Psoas muscle (tissue), 8 donors: ENCODE measurements at places on chromosomes 2 and 18.

DNA sequence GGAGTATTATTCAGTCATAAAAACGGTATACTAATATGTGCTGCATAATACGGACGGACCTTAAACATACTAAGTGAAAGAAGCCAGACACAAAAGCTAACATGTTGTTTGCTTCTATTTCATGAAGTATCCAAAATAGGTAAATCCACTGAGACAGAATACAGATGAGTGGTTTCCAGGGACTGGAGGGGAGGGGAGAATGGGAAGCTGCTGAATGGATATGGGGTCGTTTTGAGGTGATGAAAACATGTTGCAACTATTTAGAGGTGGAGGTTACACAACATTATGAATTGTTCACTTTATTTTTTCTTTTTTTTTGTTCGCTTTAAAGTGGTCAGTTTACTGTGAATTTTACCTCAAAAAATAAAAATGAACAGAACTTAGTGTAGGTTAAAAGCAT lies 52.9 kb downstream of the RAB10 start:
- DNase-seq = no peak

- no peak for DNase-seq
Measured at GRCh38 chr2:221518201-221518934, 53.7 kb downstream of the EPHA4 start.

DNA sequence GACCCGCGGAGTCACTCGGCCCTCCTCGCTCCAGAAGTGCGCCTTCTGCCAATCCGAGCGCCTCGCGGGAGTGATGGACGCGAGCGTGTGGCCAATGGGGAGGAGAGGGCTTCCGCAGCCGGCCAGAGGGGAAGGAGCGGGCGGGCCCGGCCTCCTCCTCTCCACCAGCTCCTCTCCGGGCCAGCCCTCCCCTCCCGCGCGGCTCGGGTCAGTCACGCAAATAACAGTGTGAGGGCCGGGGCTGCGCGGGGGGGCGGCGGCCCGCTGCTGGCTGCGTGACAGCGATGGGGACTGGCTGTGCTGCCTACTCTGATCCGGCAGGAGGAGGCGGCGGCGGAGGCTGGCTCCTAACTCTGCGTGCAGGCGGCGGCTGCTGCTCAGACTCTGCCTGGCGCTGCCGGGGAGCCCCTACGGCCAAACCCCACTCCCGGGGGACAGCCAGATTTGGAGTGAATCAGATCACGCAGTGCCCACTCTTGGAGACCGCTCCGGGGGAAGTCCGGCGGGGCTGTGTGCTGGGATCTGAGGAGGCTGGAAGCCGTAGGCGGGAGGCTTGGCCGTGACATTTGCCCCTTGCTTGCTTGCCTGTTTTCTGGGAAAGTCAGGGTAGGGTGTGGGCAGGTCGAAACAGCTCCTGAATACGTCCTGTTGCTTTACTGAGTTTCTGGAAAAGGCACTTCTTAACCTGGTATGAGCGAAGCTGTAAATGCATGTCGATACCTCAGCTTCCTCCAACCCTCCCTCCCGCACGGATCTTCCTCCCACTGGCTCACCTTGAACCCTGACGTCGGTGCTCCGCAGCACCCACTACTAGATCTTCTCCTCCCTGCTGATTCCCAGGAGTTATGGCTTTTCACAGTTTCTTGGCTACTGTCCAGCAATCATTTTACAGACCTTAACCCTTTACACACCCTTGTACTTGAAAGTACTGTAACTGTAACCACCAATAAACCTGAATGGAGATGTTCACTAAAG lies 97.9 kb upstream of the SERTAD2 start:
- DNase-seq = no peak

- no peak for DNase-seq
Measured at GRCh38 chr2:136917411-136917881, 152.1 kb downstream of the THSD7B start.

GRCh38 chr18:7908681-7909299 lies 341.7 kb downstream of the PTPRM start:
- no peak for DNase-seq

DNA sequence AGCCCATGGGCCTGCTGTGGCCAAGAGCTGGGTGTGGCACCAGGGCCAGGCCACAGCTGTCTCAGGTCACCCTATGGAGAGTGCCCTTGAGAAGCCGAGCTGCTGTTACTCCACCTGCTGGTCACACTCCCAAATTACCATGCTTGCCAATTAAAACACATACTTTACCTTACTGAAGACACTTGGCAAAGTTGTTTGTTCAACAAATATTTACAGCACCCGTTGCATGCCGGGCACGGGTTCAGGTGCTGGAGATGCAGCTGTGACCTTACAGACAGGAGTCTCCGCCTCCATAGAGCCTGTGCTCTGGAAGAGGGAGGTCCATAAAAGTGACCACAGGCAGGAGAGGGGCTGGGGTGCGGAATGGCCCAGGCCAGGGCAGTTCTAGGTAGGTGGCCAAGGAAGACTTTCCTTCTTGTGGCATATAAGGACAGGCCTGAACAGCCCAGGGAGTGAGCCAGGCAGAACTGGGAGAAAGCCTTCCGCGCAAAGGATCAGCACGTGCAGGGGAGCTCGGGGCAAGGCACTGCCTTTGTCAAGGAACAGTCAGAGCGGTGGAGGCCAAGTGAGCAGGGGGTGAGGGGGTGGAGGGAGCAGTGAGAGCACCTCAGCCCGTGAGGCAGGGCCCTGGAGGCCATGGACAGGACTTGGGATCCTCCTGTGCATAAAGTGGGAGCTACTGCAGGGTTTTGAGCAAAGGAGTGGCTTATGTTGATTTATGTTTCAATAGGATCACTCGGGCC lies 23.6 kb upstream of the RBM44 start:
- DNase-seq = no peak

GRCh38 chr18:79609841-79610281 lies 69.7 kb upstream of the CTDP1 start:
- DNase-seq = no peak

DNA sequence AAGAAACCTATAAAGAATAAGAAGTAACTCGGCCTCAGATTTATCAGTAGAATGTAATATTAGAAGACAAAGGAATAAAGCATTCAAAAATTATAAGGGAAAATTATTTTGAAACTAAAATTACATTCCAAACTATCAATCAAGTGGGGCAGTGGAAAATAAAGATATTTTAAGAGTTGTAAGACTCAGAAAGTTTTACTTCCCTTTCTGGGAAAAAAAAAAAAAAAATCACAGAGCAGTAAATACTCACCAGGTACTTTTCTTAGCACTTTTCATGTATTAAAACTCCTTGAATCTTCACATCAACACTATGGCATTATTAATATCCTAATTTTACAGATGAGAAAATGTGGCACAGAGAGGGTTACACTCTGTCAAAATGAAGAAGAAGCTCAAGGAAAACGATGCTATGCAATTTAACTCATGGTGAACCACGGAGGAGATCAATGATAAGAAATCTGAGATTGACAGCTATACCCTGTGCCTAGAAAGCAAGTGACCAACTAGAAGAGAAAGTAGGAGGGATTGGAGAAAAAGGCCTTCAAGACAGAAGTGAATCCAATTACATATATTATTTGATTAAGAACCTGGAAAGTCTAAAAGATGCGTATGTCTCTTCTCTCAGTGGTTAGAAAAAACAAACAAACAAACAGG lies 238.9 kb upstream of the ID2 start:
- no peak for DNase-seq

DNA sequence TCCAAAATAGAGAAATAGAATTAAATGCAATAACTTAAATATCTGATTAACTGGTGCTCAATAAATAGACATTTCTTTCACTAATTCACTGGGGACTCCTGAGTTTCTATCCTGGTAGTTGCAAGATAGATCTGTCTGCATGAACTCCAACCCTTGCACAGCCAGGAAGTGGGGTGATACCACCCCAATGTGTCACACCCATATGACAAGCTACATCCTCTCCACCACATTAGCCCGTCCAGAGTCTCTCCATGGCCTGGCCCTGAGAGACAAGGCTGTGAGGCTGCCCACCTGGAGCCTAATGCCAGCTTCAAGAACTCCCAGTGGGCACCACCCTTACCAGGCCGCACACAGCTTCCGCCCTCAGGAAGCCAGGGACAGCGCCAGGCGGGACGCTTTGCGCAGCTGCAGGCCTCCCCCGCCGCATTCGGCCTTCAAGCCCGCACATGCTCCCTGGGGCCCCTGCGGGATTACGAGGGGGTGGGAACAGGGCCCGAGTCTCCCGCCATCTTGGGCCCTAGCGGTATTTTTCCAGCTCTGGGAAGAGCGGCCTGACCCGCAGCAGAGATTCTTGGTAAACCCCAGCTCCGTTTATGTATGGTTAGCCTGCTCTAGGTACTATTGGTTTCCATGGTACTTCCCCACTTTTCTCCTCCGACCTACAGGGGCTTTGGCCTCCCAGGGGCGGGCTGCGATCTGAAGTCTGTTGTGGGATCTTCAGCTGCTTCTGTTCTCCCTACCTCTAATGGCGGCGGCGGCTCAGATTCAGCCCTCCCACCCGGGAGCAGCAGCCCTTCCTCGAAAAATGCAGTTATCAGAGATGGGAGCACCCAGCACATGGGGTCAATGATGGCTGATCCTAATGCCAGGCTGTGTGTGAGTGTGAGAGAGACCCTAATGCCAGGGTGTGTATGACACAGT lies at the start of gene TDRD15:
TSS of gene TDRD15 (plus strand) at position 496 of the 921 bp plus-strand sequence. CDS start 13,500 bp downstream, outside the sequence.
- no peak for DNase-seq

DNA sequence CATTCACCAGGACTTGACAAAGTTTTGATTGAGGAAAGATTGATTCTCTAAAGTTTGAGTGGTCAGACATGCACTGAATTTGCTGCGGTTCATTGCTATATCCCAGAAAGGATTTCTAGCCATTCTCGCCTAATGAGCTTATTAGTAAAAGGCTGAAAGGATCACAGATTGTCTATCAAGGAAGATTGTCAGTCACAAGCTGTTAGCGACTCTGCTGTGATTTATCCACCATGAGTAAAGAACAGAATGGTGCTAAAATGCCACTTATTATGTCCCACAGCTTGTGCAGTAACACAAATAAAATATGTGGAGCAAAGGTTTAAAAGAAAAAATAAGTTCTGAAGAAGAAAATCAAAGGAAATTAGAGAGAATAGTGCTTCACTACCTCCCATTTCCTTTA lies 701.2 kb upstream of the CDH7 start:
- no peak for DNase-seq
